ENCODE measurements at places on chromosomes 4 and X. TPM values are rescaled to one million over a fixed set of nuclear protein-coding genes. Genes with fewer than 3 reads are reported as not detected.

DNA sequence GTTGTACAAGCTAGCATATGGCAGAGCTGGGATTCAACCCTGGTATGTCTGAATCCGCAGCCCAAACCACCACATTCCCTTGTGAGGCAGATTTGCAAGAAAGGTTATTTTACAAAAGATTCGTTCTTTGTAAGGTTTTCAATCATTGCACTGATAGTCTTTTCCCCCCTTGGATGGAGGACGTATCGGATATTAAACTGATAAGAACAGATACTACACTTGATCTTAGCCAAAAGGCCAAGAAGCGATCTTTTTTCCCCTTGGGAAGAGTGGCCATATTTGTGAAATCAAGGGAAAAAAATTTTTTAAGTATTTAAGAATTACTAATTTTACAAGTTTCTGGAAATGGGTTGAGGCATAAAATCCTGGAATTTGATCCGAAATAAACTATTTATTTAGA lies 34.4 kb upstream of the MSMO1 start:
- no peak for DNase-seq

Gene ZXDA
- polyA plus RNA-seq, result 1.8 TPM

Gene EDA
- polyA plus RNA-seq, result not detected

DNA sequence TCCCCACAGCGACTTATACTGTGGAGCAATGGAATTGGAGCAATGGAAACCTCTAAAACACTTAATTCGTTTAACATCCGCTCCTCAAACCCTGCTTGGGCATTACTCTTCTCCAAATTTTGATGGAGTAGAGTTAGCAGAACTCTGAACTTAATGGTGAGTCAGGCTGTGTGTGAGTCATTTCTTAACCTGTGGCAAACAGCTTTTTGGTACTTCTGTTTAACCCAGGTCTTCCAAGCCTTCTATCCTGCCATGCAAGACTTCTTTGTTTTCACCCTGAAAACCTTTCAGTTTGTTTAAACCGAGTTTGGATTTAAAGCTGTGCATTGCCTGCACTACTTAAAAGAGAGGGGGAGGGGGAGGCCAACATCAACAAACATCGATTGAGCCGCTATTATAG lies 3.6 kb upstream of the AMOT start:
- DNase-seq, result no peak

Gene AP1AR
- polyA plus RNA-seq, result 11.8 TPM
